A375 (cell line): ENCODE measurements at places on chromosomes 6 and 20. TPM values are rescaled to one million over a fixed set of nuclear protein-coding genes. Genes with fewer than 3 reads are reported as not detected.

Gene MICB
- 6.1 and 7.0 TPM in 2 replicates for total RNA-seq

Gene B3GAT2
- 0.03 TPM in 1 of 2 replicates, not detected in the other for total RNA-seq

Gene ADAM33
- total RNA-seq, result not detected in 2 replicates

Gene LY6G6D
- not detected in 2 replicates for total RNA-seq

Gene IL17A
- not detected in 2 replicates for total RNA-seq

Gene TPD52L2
- 92.3 and 97.2 TPM in 2 replicates for total RNA-seq

Gene ATP6V1G2
- 0.26 and 1.9 TPM in 2 replicates for total RNA-seq

Gene PFDN4
- total RNA-seq, result 155 and 188 TPM in 2 replicates

Gene SEL1L2
- total RNA-seq, result not detected in 2 replicates

Gene PSORS1C2
- total RNA-seq, result not detected in 2 replicates

Gene TGM3
- not detected in 2 replicates for total RNA-seq

Gene GRM1
- total RNA-seq, result not detected in 2 replicates

Gene EYS
- total RNA-seq, result 1.8 and 2.0 TPM in 2 replicates

Gene MYL9
- 3.1 and 3.2 TPM in 2 replicates for total RNA-seq

Gene ANGPT4
- 0.05 TPM in 1 of 2 replicates, not detected in the other for total RNA-seq

Gene ETV7
- 0.05 and 0.23 TPM in 2 replicates for total RNA-seq

Gene FUT9
- total RNA-seq, result 0.56 and 0.79 TPM in 2 replicates

Gene PROCR
- 48.1 and 53.3 TPM in 2 replicates for total RNA-seq

Gene SCP2D1
- not detected in 2 replicates for total RNA-seq

Gene OTOR
- not detected in 2 replicates for total RNA-seq

Gene SOX4
- total RNA-seq, result 5.4 and 5.8 TPM in 2 replicates
